ENCODE measurements at places on chromosomes 1 and 21. TPM values are rescaled to one million over a fixed set of nuclear protein-coding genes. Genes with fewer than 3 reads are reported as not detected.

The HMGCS2 gene
- 3.9 TPM for total RNA-seq

The FABP3 gene
- 25.0 TPM for total RNA-seq

The KCNJ9 gene
- not detected for total RNA-seq

The ARHGAP30 gene
- total RNA-seq, result 21.6 TPM

The NPPA gene
- 0.50 TPM for total RNA-seq

All from kidney (tissue), 22 donors.